ENCODE measurements at places on chromosomes 12 and 14.

GRCh38 chr12:28083840-28084678 is 106.2 kb upstream of the CCDC91 start:
- DNase-seq = no peak

GRCh38 chr14:66979101-66979974 is 209.9 kb upstream of the GARIN2 start:
- no peak for DNase-seq

DNA sequence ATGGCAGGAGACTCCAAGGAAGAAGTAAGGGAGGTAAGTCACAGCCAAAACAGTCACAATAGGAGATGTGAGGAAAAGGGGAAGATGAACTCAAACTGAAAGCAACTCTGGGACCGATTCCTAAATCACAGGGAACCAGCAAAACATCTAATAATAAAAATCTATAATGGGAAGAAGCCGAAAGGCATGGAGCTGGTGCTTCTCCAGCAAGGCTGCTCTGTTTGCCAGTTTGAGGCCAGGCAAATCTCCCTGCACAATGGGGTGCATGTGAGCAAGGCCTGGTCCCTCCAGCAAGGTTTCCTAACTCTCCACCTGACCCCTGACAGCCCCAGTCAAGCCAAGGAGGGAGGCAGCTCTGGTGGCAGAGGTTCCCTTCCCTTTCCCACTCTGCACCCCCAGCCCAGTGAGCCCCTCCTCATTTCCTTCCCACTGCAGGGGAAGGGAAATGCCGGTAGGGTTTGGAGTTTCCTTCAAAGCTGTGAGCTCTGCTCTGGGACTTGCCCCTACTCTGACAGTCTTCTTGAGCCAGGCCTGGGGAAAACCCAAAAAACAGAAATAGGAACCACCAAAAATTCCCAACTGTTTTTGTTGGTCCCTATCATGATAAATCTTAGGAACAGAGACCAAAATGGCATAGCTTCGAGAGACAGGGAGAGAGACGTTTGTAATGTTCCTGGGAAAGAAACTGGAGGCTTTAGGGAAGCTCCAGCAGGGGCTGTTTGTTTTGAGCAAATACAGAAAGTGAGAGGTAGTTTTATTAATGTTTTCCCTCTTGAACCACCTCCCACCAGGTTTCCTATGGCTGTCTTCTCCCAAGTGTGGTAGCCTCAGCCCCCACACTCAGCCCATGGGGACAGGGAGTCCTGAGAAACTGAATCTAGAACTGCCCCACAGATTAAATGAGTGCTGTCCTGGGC is 34.6 kb downstream of the FMNL3 start:
- no peak for DNase-seq

GRCh38 chr14:24334431-24335291 is at the start of gene ADCY4:
TSS of gene ADCY4 (minus strand) at chr14:24335071. CDS start at chr14:24334652, 419 bp downstream.
- DNase-seq = no peak

GRCh38 chr12:4483885-4484823 is 38.5 kb upstream of the FGF6 start:
- DNase-seq = no peak

- no peak for DNase-seq
Measured at GRCh38 chr14:35250319-35250718, 41.9 kb upstream of the PSMA6 start.

- DNase-seq = no peak
Measured at GRCh38 chr14:65320661-65321308, 91.7 kb upstream of the FUT8 start.

GRCh38 chr14:36553656-36554260 is 28.7 kb downstream of the NKX2-8 start:
- DNase-seq = no peak

GRCh38 chr14:38065106-38065762 is 142.5 kb upstream of the SSTR1 start:
- DNase-seq = peak; percentile 27

DNA sequence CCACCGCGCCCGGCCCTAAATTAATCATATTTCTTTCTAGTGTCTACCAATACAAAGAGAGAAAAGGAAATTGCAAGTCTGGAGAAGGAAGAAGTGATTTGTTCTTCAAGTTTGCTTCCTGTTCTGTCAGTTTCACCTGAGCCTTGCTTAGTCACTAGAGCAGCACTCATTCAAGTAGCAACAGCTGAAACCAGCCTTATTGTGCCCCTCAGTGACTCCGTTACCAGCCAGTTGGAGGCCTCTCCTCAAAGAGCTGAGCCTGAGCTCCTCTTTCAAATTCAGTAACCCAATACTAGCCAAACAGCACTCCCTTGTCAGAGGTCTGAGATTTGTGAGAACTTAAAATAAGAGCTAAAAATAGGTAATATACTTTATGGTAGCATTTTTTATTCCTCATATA is 17.4 kb downstream of the PAWR start:
- no peak for DNase-seq

DNA sequence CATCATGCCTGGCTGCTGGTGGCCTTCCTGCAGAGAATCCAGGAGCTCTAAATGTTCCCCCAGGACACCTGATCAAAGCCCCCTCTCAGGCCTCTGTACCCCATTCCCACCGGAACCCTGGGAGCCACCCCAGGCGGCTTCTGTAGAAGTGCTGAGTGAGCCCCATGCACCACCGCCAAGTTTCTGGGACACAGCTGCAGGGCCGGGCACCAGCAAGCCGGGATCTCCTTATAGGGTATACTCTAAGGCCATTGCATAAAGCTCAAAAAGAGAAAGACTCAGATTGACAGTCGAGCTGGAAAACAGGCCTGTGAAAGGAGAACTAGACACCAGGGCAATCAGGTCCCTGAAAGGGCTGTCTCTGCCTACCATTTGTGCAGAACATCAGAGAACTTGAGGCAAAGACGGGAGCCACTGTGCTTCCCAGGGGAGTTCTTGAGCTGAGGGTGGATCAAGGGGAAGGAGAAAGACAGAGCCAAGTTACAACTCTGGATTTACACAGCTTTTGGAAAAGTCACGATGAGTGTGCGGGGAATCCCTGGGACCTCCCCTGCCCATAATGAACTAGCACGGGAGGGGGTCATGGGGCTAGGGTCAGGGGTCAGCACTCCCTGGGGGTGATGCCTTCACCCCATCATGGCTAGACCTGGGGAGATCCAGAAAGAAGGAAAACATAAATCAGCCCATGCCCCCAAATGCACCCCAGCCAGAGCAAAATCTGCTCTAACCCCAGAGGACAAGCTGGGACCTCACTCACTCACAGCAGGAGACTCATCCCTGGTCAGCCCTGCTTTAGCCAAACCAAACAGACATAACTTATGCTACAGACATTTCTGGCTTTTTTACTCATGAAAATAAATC is 51.1 kb downstream of the ITPK1 start:
- no peak for DNase-seq

GRCh38 chr12:72523754-72524153 is 251.6 kb downstream of the TRHDE start:
- no peak for DNase-seq

- DNase-seq = no peak
Measured at GRCh38 chr14:69760810-69761209, 6.1 kb upstream of the SRSF5 start.

GRCh38 chr14:33573301-33573880 is 377.5 kb downstream of the EGLN3 start:
- DNase-seq = no peak

DNA sequence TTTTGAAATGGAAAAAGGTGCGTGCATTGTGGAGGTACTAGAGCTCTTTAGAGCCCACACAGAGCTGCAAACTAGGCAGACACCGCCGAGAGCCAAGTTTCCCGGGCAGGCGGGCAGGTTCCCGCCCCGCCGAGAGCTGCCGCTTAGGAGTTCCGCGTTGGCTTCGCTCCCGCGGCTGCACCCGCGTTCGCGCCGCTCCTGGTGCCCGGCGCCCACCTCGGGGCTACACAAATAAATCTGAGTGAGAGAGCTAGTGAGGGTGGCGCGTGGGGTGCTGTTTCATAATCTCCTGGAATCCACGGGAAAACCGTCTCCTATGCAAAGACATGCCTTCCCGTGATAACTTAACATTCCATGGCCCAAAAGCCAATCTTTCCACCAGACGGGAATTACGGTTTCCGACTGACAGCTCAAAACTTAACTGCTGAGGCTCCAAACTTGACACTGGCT is 645 bp downstream of the KITLG start:
- no peak for DNase-seq

DNA sequence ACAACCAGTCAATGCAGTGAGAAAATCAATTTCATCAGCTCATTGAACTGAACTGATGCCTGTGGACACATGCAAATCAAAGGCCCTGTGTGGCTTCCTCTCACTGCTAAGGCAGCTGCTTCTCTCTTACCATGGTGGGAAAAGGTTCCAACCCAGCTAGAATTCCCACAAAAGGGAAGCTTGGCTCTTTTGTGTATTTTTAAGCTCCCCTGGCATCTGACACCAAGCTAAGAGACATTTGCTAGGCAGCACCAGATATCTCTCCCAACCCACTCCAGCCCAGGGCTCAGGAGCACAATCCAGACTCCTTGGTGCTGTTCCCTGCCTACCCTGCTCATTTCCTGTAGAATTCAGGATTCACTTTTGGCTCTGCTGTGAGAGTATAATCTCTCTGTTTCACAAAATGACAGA is 129.6 kb downstream of the GXYLT1 start:
- no peak for DNase-seq

DNA sequence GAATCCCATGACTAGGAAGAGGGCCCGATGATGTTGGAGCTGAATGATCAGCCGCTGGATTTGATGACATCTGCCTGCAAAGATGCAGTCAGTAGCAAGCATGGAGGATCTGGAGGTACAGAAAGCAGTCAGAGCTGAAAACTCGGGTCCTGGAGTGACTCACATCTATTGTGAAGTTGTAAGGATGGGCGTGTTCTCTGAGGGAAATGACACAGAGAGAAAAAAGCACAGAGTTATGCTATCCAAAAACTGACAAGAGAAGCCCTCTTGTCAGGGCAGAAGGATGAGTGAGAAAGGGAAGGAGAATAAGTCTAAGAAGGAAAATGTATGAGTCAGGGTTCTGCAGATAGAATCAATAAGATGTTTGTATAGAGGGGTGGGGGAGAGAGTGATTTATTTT is 380.4 kb upstream of the CCDC196 start:
- DNase-seq = no peak

DNA sequence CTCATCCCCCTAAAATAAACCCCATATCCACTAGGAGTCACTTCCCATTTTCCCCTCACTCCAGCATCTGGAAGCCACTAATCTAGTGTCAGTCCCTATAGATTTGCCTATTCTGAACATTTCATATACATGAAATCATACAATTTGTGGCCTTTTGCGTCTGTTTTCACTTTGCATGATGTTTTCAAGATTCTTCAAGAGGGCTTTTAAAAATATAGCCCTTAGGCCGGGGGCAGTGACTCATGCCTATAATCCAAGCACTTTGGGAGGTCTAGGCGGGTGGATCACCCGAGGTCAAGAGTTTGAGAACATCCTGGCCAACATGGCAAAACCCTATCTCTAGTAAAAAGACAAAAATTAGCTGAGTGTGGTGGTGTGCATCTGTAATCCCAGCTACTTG is 104.7 kb downstream of the VEZT start:
- DNase-seq = no peak

DNA sequence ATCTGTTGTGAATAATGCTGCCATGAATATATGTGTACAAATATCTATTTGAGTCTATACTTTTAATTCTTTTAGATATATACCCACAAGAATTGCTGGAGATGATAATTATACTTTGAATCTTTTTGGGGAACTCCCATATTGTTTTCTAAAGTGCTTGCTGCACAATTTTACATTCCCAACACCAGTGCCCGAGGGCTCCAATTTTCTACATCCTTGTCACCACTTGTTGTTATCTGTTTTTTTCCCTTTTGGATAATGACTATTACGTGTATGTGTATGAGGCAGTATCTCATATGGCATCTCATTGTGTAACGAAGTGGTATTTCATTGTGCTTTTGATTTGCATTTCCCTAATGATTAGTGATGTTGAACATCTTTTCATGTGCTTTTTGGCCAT is 127.1 kb downstream of the SUDS3 start:
- DNase-seq = no peak
